ENCODE measurements at places on chromosomes 1 and 21.

- no peak for DNase-seq
Measured at GRCh38 chr1:32362474-32363313, at the start of the genes FAM229A and TSSK3. Gene FAM229A, minus strand, starts transcription at chr1:32362485. Its CDS starts 394 bp downstream, at chr1:32362091. Gene TSSK3, plus strand, starts transcription at chr1:32362539. Its CDS starts 163 bp downstream, at chr1:32362702.

GRCh38 chr1:235325139-235325538 is 2.8 kb downstream of the ARID4B start:
- DNase-seq = no peak

DNA sequence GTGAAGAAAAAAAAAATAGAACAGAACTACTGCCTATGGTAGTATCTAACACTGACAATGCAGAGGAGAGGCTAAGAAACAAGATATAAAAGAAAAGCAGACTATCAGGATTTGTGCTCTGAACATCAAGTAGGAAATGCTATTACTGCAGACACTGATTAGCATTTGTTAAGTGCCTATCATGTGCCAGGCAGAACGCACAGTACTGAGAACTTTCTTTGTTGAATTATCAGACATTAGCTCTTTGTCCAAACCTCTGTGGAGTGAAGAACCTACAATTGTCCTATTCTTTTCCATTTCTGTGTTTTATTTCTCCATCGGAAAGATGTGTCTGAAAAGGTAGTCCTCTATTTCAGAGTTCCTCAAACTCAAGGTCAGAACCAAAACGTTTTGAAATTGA is 30.5 kb upstream of the DISP1 start:
- no peak for DNase-seq

- DNase-seq = no peak
Measured at GRCh38 chr1:193971595-193971994, 785.2 kb upstream of the B3GALT2 start.

GRCh38 chr1:61887931-61888564 is 145.8 kb downstream of the PATJ start:
- DNase-seq = no peak

- DNase-seq = no peak
Measured at GRCh38 chr1:28887835-28888682, 26.3 kb upstream of the EPB41 start.

DNA sequence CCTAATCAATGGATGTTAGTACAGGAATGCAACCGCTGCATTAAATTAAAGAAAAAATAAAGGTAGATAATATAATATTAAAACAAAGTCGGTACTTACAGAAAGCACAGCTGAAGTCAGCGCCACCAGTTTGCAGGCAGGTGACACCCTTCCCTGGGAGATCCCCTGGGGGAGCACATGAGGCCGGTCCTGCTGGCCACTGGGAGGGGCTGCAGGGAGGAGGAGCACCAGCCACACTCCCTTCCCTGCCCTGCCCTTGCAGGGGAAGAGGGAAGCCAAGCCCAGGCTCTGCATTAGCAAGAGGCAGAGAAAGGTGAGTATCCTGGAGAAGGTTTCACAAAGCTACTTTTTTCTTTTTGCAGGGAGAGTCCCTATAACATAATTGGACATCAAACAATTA is 507.0 kb downstream of the AJAP1 start:
- no peak for DNase-seq

GRCh38 chr1:32870615-32871363 is at the start of gene FNDC5:
Gene FNDC5, minus strand, starts transcription at chr1:32870912.
- no peak for DNase-seq

GRCh38 chr1:14897547-14897946 is 256.0 kb upstream of the TMEM51 start:
- no peak for DNase-seq

- no peak for DNase-seq
Measured at GRCh38 chr1:50108497-50109059, at the start of gene ELAVL4. Gene ELAVL4, plus strand, starts transcription at chr1:50108920. Its CDS starts 270 bp downstream, at chr1:50109190.

- DNase-seq = no peak
Measured at GRCh38 chr1:229888561-229889001, 178.5 kb upstream of the GALNT2 start.

DNA sequence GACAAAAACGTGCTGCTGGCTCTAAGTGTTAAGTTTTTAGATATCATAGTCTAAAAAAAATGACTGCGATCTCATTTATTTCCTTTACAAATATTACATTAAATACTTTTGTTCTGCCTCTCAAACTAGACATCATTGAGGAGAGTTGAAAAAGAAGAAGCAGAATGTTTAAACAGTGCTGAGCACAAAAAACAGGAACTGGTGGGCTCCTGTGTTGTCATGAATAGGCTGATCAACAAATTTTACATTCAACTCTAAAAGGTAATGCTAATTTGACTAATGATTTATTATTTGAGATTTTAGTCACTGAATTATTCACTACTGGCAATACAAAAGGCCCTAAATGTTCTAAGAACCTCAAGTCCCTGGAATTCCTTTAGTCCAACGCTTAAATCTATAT is 66.1 kb downstream of the GPATCH2 start:
- DNase-seq = no peak

DNA sequence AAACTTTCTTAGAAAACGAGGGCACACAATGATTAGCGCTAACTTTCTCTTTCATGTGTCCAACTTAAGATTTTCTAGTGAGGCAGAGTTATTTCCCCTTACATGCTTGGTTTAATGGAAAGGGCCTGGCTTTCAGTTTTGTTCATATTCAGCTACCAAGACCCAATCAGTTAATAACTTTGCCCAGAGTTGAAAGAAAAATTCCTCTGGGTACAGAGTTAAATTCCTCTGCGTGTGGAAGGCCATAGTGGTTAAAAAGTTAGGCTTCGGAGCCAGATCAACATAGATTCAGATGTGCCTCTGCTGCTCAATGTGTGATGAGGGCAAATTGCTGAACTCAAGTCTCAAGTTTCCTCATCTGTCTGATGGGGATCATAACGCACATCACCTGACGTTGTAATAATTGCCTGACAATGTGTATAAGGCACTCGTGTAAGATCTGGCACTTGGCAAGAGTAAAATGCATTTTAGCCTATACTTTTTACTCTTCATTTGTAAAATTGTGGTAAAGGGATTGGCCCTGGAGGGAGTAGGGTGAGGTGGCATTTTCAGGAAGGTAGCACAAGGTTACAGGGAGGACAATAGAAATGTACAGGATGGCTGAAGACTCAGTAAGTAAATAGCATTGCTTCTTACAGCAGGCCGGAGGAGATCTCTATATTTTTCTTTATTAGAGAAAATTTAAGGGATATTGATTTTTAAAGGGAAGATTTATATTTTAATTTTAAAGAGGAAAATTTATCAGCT is 103.4 kb downstream of the ROR1 start:
- DNase-seq = no peak

- no peak for DNase-seq
Measured at GRCh38 chr1:239930686-239931262, 160.9 kb upstream of the FMN2 start.

DNA sequence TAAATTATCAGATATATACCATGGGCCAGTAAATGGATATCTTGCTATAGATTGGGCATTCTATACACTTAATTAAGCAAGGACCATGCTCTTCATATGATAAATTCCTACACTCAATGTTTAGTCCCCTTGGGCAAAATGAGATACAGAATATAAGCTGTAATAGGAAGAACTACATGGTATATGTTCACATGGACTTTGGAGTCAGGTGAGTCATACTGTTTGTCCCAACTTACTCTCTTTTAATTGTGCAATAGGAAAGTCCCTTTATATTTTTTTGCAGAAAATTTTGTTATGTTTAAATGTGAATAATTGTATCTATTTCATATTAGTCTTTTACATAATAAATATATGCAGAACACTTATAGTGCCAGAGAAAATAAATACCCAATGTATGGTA is 820.2 kb upstream of the ADAMTS5 start:
- DNase-seq = no peak

- no peak for DNase-seq
Measured at GRCh38 chr1:24351247-24351646, 32.1 kb downstream of the GRHL3 start.

DNA sequence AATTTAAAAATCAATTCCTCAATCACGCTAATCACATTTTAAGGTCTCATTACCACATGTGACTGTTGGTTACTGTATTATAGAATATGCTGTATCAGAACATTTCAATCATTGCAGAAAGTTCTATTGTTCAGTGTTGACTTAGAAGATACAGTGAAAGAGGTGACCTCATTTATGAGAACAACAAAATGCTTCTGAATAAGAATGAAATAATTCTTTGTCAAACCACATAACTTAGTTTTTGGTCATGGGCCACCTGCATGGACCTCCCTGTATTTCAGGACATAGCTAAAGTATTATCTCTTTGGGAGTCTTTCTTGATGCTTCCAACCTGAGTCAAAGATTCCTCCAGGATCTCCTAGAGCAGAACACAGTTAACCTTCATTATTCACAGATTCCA is 22.3 kb downstream of the MFSD2A start:
- DNase-seq = no peak

DNA sequence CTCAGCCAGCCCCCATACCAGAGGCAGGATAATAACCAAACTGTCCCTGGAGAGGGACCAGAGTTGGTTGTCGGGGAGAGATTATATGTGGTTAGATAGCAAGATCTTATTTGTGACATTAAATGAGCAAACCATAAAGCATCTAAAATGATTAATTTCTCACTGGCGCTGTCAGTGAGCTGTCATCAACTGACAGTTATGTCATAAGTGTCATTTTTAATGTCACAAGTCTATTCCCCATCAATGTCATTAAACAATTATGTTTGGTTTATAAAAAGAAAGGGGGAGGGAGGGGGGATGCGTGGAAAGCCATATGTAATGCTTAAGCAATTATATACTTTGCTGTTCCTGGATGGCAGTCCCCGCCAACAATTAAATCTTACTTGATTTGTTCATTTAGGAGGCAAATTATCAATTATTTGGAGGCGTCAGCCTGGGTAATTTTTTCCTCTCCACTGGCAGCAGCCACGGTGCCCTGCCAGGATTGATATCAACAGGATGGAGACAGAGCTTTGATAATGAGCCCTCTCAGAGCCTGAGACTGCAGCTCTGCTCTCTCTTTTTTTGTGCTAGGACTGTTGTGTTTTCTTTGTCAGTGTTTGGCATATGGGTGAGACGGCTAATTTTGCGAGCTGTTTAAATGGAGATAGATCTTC is 333.6 kb upstream of the CAMK1G start:
- DNase-seq = no peak

GRCh38 chr1:172656576-172656975 is 2.3 kb upstream of the FASLG start:
- DNase-seq = no peak

DNA sequence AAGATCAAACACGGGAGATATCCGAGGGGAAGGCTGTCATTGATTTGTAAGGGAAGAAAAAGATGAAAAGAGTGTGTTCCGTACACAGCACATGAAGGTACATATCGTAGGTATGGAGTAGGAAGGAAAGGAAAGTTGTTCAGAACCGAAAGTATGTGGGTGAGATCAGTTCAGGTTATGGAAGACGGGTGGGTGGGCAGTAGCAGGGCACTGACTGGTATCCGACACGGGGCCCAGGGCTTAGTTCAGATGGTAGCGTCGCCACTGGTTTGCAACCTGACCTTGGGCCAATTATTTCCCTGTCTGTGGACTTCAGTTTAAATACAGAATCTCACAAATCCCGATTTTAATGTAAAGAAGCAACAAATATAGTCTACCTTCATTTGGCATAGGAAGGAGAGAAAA is 27.8 kb upstream of the A3GALT2 start:
- no peak for DNase-seq

- no peak for DNase-seq
Measured at GRCh38 chr1:21794656-21795055, 11.7 kb upstream of the USP48 start.

DNA sequence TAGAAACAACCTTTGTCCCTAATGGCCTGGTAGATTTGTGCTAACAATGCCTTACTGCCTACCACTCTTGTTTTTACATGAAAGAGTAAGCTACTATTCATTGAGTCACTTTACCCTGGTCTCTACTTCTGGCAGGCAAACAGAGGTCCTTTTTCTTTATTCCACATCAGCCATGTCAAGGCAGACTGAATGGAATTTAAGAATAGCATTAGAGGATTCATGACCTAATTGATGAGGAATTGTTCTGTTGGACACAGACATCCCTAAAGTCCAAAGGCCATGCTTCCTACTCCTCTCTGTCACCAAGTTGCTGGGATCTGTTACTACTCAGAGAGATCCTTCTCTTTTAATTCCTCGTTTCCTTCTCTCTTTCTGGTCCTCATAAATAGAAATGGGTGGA is 229.1 kb upstream of the ZP4 start:
- DNase-seq = no peak

GRCh38 chr1:17540255-17541001 is 930 bp downstream of the ARHGEF10L start:
- no peak for DNase-seq

- DNase-seq = no peak
Measured at GRCh38 chr21:41780337-41781049, 13.6 kb upstream of the RIPK4 start.

DNA sequence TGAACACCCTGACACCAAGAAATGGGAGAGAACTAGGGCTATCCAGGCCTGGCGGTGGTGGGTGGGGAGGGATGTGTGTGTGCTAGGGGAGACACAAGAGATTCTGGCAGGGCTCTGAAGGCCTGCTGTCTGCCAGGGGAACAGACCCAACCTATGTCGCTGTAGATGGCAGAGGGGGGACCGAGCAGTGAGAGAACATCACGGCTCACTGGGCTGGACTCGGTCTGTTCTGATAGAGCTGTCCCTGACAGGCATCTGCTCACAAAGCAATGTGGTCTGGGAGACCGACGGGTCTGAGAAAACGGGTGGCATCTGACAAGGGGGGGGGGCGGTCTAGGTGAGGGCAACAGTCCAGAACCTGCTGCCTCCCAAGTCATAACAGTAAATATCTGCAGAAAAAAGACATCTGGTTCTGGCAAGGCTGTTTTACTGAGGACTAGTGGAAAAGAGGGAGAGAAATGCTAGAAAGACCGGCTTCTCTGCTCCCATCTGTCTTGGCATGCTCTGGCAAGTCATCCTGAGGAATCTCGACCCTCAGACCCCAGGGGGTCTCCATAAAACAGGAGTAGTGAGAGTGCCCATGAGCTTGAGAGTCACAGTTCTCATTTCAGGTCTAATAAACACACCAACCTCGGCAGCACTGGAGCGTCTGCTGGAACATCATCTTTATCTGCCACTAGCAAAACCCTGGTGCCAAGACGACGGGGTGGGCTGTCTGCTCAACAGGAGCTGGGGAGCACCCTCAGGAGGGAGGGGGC is 36.5 kb downstream of the SLC66A1 start:
- DNase-seq = no peak

DNA sequence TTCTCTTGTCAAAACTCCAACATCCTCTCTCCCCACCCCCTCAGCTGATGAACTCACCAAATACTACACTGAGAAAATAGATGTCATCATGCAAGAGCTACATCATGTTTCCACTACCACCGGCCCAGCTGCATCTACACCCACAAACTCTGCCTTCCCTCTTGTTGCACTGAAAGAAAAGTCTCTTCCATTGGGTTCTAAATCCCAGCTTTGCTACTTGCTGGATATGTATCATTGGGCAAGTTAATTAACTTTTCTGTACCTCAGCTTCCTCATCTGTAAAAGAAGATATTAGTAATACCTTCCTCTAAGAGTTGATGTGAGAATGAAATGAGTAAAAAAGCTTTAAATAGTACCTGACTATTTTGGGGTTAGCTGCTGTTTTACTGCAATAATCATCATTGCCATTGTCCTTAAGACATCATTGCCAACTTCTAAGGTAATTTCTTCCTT is 108.6 kb downstream of the OLFML2B start:
- no peak for DNase-seq

All from stimulated activated CD8-positive, alpha-beta memory T cell treated with anti-CD3 and anti-CD28 coated beads, Interleukin-4, amount 100 ng/mL, for 24 hours (primary cell).